ENCODE measurements at places on chromosomes 1 and 21. TPM values are rescaled to one million over a fixed set of nuclear protein-coding genes. Genes with fewer than 3 reads are reported as not detected.

The HHIPL2 gene
- total RNA-seq, result not detected

The LEMD1 gene
- total RNA-seq, result not detected

The ANKRD35 gene
- total RNA-seq, result 0.85 TPM

The ZNF648 gene
- total RNA-seq, result not detected

The TMOD4 gene
- not detected for total RNA-seq

The TRIM67 gene
- not detected for total RNA-seq

The SYTL1 gene
- under 0.01 TPM for total RNA-seq

The TFF1 gene
- total RNA-seq, result not detected

The AKR7A3 gene
- total RNA-seq, result 0.28 TPM

The SETD4 gene
- total RNA-seq, result 10.0 TPM

The VN1R5 gene
- total RNA-seq, result not detected

The SPATA45 gene
- 1.1 TPM for total RNA-seq

The DRAXIN gene
- total RNA-seq, result 0.56 TPM

The OR10Z1 gene
- not detected for total RNA-seq

The LCE4A gene
- total RNA-seq, result not detected

The LEFTY2 gene
- total RNA-seq, result not detected

The BACH1 gene
- total RNA-seq, result 270 TPM

The PTPN7 gene
- total RNA-seq, result not detected

The SLC44A3 gene
- total RNA-seq, result 0.38 TPM

The CCDC190 gene
- total RNA-seq, result 1.1 TPM

The PIGC gene
- 14.4 TPM for total RNA-seq

The CD1B gene
- total RNA-seq, result not detected

The OR2L3 gene
- total RNA-seq, result not detected
